GM13976 (cell line): ENCODE measurements at places on chromosomes 7 and 10.
A peak's percentile ranks its signal among the peaks of the same experiment; 100 is the strongest.

DNA sequence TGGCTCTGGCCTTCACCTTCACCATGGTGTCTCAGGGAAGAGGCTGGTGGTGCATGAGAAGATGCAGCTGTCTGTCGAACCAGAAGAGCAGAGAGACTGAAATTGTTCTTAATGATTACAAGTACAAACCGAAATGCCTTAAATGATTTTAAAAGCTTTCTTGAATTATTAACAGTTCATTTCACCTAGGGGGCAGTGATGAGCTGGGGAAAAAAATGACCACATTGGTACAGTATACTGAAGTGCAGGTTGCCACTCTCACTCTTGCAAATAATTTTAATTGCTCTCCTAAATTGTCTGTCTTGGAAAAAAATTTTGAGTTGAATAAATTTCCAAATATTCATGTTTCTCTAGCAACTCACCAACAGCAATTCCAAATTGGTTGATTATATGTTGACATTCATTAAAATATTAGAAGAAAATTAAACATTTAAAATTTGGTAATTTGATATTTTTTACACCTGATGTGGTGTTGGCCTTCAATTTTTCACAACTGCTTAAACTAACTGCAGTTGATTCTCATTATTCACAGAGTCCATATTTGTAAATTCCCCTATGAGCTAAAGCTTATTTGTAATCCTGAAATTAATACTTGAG lies 692.6 kb downstream of the ZWINT start:
- no peak for DNase-seq

DNA sequence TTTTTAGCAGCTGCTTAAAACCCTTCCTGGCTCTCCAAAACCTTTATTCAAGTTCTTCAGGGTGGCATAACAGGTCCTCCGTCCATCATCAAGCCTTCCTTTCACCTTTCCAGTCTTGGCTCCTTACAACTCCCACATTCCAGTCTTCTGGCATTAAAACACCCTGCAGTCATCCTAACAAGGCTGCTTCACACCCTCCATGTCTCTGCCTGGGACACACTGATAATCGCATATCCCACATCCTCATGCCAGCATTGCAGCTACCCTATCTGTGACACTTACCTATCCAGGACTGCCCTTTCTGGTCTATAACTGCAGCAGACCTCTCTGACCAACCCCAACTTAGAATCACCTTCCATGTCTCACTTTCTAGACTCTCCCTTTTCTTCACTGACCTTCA lies 2.6 kb upstream of the TLL2 start:
- DNase-seq: no peak

- DNase-seq: no peak
Measured at GRCh38 chr10:44853148-44853734, 57.9 kb upstream of the TMEM72 start.

GRCh38 chr10:19828278-19829049 lies 12.2 kb downstream of the PLXDC2 start:
- no peak for DNase-seq

- DNase-seq: peak; percentile 50
Measured at GRCh38 chr7:117791877-117792780, 81.1 kb downstream of the CTTNBP2 start.

DNA sequence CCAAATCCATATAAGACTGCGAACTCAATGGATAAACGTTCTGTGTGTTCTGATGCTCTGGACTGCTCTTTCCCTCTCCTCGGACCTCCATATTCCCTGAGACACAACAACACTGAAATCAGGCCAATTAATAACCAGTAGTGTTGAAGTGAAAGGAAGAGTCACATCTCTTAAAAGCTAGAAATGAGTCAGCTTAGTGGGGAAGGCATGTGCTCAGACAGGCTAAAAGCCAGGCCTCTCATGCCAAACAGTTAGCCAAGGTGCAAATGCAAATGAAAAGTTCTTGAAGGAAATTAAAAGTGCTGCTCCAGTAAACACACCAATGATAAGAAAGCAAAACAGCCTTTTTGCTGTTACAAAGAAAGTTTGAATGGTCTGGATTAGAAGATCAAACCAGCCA lies 29.3 kb downstream of the TNS3 start:
- peak; percentile 69 for DNase-seq
